Fibroblast of lung (primary cell): ENCODE measurements at places on chromosomes 3 and 15. TPM values are rescaled to one million over a fixed set of nuclear protein-coding genes. Genes with fewer than 3 reads are reported as not detected.

The DNAH12 gene
- total RNA-seq, result under 0.01 and 0.17 TPM in 2 replicates

The ROPN1 gene
- total RNA-seq, result not detected in 2 replicates

The ALDH1A2 gene
- 2.3 and 7.7 TPM in 2 replicates for total RNA-seq

The TYRO3 gene
- total RNA-seq, result 9.8 and 14.9 TPM in 2 replicates

The PAQR5 gene
- total RNA-seq, result 9.8 and 16.2 TPM in 2 replicates

The NUP210 gene
- 0.26 and 0.33 TPM in 2 replicates for total RNA-seq

The ADAMTS17 gene
- total RNA-seq, result under 0.01 and 0.17 TPM in 2 replicates

The TEX55 gene
- total RNA-seq, result not detected in 2 replicates

The ZNF385D gene
- 0.77 and 0.83 TPM in 2 replicates for total RNA-seq

The GOLGA8B gene
- total RNA-seq, result 14.7 and 19.5 TPM in 2 replicates

The PLIN1 gene
- total RNA-seq, result 0.50 and 0.51 TPM in 2 replicates

The DAZL gene
- total RNA-seq, result not detected in 2 replicates

The CELF6 gene
- 0.17 and 0.26 TPM in 2 replicates for total RNA-seq

The PYGO1 gene
- 7.7 and 10.1 TPM in 2 replicates for total RNA-seq

The GNB4 gene
- total RNA-seq, result 49.6 and 55.7 TPM in 2 replicates

The PP2D1 gene
- not detected in 2 replicates for total RNA-seq

The SI gene
- total RNA-seq, result not detected in 2 replicates
